ENCODE measurements at places on chromosomes 1 and 21. TPM values are rescaled to one million over a fixed set of nuclear protein-coding genes. Genes with fewer than 3 reads are reported as not detected.

Gene TNFRSF18
- 1.9 TPM for total RNA-seq

Gene SCAMP3
- 64.9 TPM for total RNA-seq

Gene ICOSLG
- total RNA-seq, result 4.2 TPM

- no peak for DNase-seq
- H3K4me3 ChIP-seq, result no peak overlapping the region
- H3K27me3 ChIP-seq, result no peaks in the 10 kb centered on the region
Measured at GRCh38 chr1:28458237-28459228, 47.3 kb upstream of the RCC1 start.

All from breast epithelium (tissue), 4 donors.